PC-3 (cell line): ENCODE measurements at places on chromosomes 4 and X. TPM values are rescaled to one million over a fixed set of nuclear protein-coding genes. Genes with fewer than 3 reads are reported as not detected.

DNA sequence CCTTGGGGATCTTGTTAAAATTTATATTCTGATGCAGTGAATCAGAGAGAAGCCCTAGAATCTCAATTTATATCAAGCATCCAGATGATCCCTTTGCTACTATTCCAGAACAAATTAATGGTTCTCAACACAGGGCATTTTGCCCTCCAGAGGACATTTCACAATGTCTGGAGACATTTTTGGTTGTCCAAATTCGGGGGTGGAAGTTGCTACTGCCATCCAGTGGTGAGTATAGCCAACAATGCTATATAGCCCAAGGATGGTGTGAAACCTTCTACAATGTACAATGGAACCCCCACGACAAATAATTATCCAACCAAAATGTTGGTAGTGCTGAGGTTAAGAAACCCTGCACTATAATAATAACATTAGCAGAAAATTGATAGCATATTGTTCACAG is 2440.0 kb downstream of the PCDH7 start:
- DNase-seq = peak; percentile 53

The SCML2 gene
- total RNA-seq = 3.5 and 4.8 TPM in 2 replicates

DNA sequence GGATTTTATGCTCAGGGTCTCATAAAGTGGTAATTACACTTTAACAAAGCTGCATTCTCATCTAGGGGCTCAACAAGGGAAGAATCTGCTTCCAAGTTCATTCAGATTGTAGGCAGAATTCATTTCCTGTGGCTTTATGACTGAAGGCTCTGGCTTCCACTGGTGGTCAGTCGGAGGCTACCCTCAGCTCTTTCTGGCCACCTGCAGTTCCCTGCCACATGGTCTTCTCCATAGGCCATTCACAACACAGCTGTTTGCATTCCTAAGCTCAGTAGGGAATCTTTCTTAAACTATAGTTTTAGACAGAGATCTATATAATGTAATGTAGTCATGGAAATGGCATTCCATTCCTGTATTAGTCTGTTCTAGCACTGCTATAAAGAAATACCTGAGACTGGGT is 973.0 kb upstream of the SLIT2 start:
- no peak for DNase-seq

- DNase-seq = no peak
These were observed 68.4 kb downstream of the HMGB2 start for GRCh38 chr4:173265751-173266150.
